ENCODE measurements at places on chromosomes 3 and 15. TPM values are rescaled to one million over a fixed set of nuclear protein-coding genes. Genes with fewer than 3 reads are reported as not detected.

Gene SUCNR1
- total RNA-seq: under 0.01 TPM

Gene SLC38A3
- not detected for total RNA-seq

Gene ACSBG1
- total RNA-seq: not detected

Gene NFKBIZ
- total RNA-seq: 15.4 TPM

Gene MRAS
- 48.0 TPM for total RNA-seq

Data from fibroblast of lung (primary cell).